ENCODE measurements at places on chromosomes 6 and 20. TPM values are rescaled to one million over a fixed set of nuclear protein-coding genes. Genes with fewer than 3 reads are reported as not detected.

RFX6 gene
- total RNA-seq: not detected

NTSR1 gene
- total RNA-seq: under 0.01 TPM

PROCR gene
- total RNA-seq: 83.1 TPM

OLIG3 gene
- total RNA-seq: not detected

HCRTR2 gene
- not detected for total RNA-seq
